Liver (tissue), 10 donors: ENCODE measurements at places on chromosomes 2 and 18. TPM values are rescaled to one million over a fixed set of nuclear protein-coding genes. Genes with fewer than 3 reads are reported as not detected.

DNA sequence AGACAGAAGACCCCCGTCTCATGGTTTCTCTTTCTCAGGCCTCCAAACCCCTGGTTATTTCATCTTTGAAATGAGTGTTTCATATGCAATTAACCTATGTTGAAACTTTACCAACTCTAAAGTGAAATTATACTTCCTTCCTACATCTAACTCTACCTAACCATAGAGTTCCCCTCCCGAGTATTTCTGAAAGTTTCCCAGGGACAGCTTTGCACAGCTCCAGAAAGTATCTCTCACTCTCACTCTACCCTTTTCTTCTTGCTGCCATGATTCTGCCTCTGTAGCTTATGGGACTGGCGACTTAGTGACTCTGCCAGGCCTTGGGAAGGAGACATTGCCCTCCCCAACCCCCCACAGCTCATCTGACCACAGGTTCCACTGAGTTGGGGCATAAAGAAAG is 107.9 kb downstream of the B3GNT2 start:
- H3K36me3 ChIP-seq: no peaks in the 10 kb centered on the region
- no peak overlapping the region for H3K4me3 ChIP-seq
- H3K27ac ChIP-seq: no peak overlapping the region

GRCh38 chr2:20241973-20242726 is 17.2 kb upstream of the SDC1 start:
- no peaks in the 10 kb centered on the region for H3K36me3 ChIP-seq
- H3K27ac ChIP-seq: no peak overlapping the region
- H3K27me3 ChIP-seq: no peaks in the 10 kb centered on the region
- H3K4me3 ChIP-seq: no peak overlapping the region
- peak; percentile 42 for DNase-seq

DNA sequence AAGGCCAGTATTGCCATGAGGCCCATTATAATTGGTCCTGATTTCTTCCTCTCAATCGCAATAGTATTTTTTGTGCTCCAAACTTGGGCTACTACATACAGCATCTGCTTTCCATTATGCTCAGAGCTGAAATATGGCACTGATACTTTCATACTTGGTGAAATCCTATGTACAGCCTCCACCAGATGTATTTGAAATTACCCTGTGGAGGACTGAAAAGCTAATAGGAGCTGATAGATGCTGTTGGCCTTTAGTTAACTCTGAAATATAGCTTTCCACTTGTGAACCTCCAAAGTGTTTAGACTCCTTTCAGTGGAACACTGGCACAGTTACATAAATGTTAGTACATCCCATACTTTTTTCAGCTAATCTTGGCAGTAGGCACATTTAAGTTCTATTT is 205.7 kb downstream of the NEDD4L start:
- H3K27ac ChIP-seq: no peak overlapping the region
- H3K27me3 ChIP-seq: no peaks in the 10 kb centered on the region
- H3K36me3 ChIP-seq: no peaks in the 10 kb centered on the region

DNA sequence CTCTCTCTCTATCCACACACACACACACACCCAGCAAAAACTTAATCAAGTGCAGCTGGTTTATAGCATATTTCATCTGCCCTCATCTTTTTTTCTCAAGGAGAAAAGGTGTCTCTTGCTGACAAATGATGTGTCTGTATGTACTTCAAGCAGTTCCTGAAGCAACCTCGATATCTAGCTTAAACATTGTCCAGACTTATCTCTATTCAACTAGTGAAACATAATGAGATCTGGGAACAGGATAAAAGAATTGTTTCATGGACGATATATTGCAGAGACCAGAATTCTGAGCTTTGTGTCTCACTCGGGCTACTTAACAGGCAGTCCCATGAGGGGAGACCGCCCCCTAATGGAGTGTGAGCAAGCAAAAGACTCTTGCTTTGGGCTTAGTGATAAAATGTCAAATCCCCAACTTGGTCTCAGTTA is 929.2 kb upstream of the SOX11 start:
- no peaks in the 10 kb centered on the region for H3K36me3 ChIP-seq
- peak; percentile 38 for DNase-seq
- no peak overlapping the region for H3K27ac ChIP-seq
- H3K4me1 ChIP-seq: no peaks in the 10 kb centered on the region
- H3K4me3 ChIP-seq: no peak overlapping the region

- no peak overlapping the region for H3K27ac ChIP-seq
- no peak for DNase-seq
- H3K4me1 ChIP-seq: no peaks in the 10 kb centered on the region
- no peaks in the 10 kb centered on the region for H3K27me3 ChIP-seq
- no peaks in the 10 kb centered on the region for H3K36me3 ChIP-seq
Observed at GRCh38 chr2:176931588-176932563, 280.7 kb upstream of the HNRNPA3 start.

DNA sequence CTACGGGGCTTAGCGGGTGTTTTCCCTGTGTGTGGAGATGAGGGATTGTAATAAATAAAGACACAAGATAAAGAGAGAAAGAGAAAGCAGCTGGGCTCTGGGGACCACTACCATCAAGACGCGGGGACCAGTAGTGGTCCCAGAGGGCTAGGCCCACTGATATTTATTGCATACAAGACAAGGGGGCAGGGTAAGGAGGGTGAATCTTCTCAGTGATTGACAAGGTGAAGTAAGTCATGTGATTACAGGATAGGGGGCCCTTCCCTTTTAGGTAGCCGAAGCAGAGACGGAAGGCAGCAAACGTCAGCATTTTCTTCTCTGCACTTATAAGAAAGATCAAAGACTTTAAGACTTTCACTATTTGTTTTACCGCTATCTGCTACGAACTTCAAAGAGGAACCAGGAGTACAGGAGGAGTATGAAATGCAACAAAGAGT is 4.5 kb upstream of the GAL3ST2 start:
- no peaks in the 10 kb centered on the region for H3K36me3 ChIP-seq
- DNase-seq: no peak
- H3K4me1 ChIP-seq: peaks cover 19% of the 10 kb centered on the region
- no peaks in the 10 kb centered on the region for H3K27me3 ChIP-seq
- H3K27ac ChIP-seq: no peak overlapping the region

- no peaks in the 10 kb centered on the region for H3K27me3 ChIP-seq
- no peak for DNase-seq
- H3K36me3 ChIP-seq: no peaks in the 10 kb centered on the region
- H3K27ac ChIP-seq: no peak overlapping the region
- H3K4me3 ChIP-seq: no peak overlapping the region
Observed at GRCh38 chr2:238942080-238942725, 94.3 kb downstream of the TWIST2 start.

DNA sequence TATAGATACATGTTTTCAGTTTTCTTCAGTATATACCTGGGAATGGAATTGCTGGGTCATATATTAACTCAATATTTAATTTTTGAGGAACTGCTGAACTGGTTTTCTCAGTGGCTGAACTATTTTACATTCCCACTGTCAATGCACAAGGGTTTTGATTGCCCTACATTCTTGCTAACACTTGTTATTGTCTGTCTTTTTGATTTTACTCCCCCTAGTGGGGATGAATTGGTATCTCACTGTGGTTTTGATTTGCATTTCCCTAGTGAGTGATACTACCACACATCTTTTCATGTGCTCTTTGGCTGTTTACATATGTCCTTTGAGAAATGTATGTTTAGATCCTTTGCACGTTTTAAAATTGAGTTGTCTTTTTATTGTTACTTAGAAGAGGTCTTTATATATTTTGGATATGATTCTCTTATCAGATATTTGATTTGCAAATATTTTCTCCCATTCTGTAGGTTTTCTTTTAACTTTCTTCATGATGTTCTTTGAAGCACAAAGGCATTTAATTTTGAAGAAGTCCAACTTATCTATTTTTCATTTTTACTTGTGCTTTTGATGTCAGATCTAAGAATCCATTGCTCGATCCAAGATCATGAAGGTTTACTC is 36.2 kb downstream of the ASB1 start:
- no peaks in the 10 kb centered on the region for H3K27me3 ChIP-seq
- no peaks in the 10 kb centered on the region for H3K36me3 ChIP-seq
- no peak overlapping the region for H3K4me3 ChIP-seq
- no peak for DNase-seq
- no peaks in the 10 kb centered on the region for H3K4me1 ChIP-seq
- no peak overlapping the region for H3K27ac ChIP-seq

DNA sequence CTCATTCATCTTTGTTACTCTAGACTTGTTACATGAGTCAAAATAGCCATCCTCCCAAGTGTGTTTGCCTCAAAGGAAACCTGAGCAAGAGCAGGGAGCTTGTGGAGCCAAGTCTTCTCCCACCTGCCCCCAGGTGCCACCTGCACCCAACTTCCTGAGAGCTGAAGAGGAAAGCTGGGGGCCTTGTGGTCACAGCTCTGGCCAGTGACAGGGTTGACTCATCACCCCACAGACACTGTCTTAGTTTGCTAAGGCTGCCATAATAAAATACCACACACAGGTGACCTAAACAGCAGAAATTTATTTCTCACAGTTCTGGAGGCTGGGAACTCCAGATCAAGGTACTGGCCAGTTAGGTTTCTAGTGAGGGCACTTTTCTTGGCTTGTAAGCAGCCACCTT is 99.6 kb downstream of the TPGS2 start:
- H3K27ac ChIP-seq: no peak overlapping the region
- H3K36me3 ChIP-seq: no peaks in the 10 kb centered on the region
- H3K27me3 ChIP-seq: no peaks in the 10 kb centered on the region
- H3K4me3 ChIP-seq: no peak overlapping the region
- no peaks in the 10 kb centered on the region for H3K4me1 ChIP-seq
- no peak for DNase-seq

GRCh38 chr2:37250869-37251740 is 19.6 kb downstream of the NDUFAF7 start:
- no peak overlapping the region for H3K27ac ChIP-seq
- no peaks in the 10 kb centered on the region for H3K27me3 ChIP-seq
- H3K4me3 ChIP-seq: no peak overlapping the region
- no peak for DNase-seq

DNA sequence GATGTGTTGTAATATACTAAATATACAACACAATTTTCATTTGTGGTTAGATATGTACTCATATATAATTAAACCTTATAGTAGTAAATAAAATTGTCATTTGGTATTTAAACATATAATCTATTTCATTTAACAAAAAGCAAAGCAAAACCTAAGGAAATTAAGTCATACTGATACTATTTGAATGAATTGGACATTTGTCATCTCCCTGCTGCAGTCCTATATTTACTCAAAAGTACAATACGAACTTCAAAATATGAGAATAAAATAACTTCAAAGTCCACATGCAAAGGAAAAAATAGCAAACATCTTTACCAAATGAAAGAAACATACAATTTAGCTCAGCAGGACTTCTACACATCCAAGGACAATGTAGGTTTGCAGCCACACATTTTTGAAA is 11.8 kb upstream of the HAT1 start:
- no peak overlapping the region for H3K4me3 ChIP-seq
- H3K27me3 ChIP-seq: no peaks in the 10 kb centered on the region
- DNase-seq: no peak
- H3K4me1 ChIP-seq: no peaks in the 10 kb centered on the region

DNA sequence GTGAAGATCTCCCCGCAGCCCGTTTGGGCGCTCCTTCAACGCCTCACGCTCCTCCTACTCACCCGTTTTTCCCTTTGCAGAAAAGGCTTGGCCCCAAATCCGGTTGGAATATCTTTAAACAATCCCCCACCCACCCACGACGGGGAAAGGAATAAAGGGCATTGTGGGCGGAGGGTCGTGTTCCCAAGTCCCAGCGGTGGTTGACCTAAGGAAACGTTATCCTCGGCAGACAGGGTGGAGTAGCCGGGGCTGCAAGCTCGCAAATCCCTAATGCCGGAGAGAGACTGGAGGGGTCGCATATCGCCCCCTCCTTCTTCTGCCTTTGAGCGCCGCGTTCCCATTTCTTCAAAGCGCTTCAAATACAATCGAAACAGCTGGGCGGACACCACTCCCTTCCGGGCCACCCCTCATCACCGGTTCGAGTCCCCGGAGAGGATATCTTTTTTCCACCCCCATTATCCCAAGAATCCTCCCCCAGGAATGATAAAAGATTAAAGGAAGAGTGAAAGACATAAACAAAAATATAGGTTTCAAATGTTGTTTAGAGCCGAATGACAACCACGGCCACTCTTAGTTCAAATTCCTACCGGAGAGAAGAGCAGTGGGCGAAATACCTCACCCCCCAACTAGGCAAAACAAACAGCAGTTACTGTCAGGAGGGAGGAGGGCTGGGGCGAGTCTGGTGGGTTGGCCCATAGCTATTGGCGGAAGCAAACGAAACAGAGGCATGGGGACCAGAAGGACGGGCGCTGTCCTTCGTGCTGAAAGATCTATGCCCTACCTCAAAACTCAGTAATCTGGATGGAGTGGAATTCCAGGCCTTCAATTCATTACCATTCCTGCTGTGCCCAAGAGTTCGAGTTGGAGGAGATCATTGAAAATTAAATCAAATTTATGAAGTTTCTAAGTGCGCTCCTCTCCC is 2.8 kb upstream of the GAD1 start:
- DNase-seq: no peak
- H3K27me3 ChIP-seq: no peaks in the 10 kb centered on the region
- no peak overlapping the region for H3K27ac ChIP-seq
- H3K36me3 ChIP-seq: no peaks in the 10 kb centered on the region
- no peak overlapping the region for H3K4me3 ChIP-seq
- peaks cover 13% of the 10 kb centered on the region for H3K4me1 ChIP-seq

DNA sequence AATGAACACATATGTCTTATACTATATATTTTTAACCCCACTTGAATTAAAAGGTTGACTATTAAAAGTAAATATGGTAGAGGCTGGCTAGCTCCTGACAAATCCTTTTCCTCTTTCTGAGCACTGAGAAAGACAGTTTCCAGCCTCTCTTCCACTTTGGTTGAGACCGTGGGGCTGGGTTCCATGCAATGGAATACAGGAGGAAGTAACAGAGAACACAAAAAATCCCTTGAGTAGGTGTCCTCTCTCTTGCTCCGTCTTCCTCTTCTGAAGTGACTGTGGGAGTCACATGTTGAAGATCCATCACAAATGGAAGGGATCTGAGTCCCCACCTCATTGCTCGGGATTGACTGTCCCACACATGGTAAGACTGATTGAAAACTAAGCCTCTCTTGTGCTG is 36.6 kb upstream of the SIGLEC15 start:
- H3K36me3 ChIP-seq: no peaks in the 10 kb centered on the region
- no peak overlapping the region for H3K4me3 ChIP-seq
- no peaks in the 10 kb centered on the region for H3K27me3 ChIP-seq
- H3K4me1 ChIP-seq: no peaks in the 10 kb centered on the region

The G6PC2 gene
- total RNA-seq: not detected

The DYNAP gene
- total RNA-seq: not detected

The SKOR2 gene
- not detected for total RNA-seq

The HMSD gene
- not detected for total RNA-seq

The ECEL1 gene
- total RNA-seq: not detected

The MROH2A gene
- 0.08 TPM for total RNA-seq

The LRATD1 gene
- total RNA-seq: 3.4 TPM

The SNX17 gene
- 65.3 TPM for total RNA-seq
